ENCODE measurements at places on chromosomes 16 and 17.

GRCh38 chr16:77212741-77213541 lies 13.7 kb downstream of the SYCE1L start:
- DNase-seq = peak; percentile 52

GRCh38 chr16:52492789-52493357 lies 54.1 kb downstream of the TOX3 start:
- no peak for DNase-seq

- DNase-seq = no peak
Measured at GRCh38 chr17:38590988-38591758, 14.6 kb downstream of the SRCIN1 start.

- DNase-seq = peak; percentile 66
Measured at GRCh38 chr17:2064980-2065785, 10.3 kb downstream of the HIC1 start.

GRCh38 chr17:27488231-27488630 lies 32.0 kb downstream of the KSR1 start:
- DNase-seq = no peak

- no peak for DNase-seq
Measured at GRCh38 chr17:9902120-9902519, 3.0 kb downstream of the RCVRN start.

- no peak for DNase-seq
Measured at GRCh38 chr16:5205361-5206040, 107.9 kb upstream of the EEF2KMT start.

DNA sequence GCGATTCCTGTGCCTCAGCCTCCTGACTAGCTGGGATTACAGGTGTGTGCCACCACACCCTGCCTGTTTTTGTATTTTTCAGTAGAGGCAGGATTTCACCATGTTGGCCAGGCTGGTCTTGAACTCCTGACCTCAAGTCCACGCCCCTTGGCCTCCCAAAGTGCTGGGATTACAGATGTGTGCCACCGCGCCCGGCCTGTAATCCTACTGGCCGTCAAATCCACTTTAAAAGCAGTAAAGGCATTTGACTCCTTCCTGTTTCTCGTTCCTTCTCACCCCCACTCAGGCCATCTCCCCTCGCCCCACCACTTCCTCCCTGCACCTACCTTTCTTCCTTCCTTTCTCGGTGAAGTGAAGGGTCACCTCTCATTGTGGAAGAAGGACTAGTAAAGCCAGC lies 69.4 kb upstream of the CREBBP start:
- DNase-seq = no peak

- DNase-seq = no peak
Measured at GRCh38 chr16:30740364-30741251, 7.6 kb upstream of the PHKG2 start.

GRCh38 chr17:7841396-7841914 lies 7.4 kb downstream of the KDM6B start:
- DNase-seq = peak; percentile 83

GRCh38 chr17:66966704-66967418 lies 2.4 kb downstream of the CACNG4 start:
- DNase-seq = no peak

GRCh38 chr16:23987443-23987842 lies 151.7 kb downstream of the PRKCB start:
- DNase-seq = no peak

DNA sequence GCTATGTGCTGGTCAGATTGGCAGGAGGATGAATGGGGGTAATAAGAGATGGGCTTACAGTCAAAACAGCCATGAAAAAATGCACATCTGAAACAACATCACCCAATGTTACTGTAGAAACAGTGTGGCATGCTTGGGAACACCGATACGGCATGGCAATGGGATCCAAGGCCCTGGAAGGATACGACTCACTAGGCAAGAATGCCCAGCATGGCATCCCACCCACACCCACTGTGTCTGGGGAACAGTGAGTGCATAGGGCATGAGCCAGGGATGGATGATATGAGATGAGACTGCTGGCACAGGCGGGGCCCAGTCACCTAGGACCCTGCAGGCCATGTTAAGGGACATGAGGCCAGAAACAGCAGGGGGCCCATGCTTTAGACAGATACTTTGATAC lies 11.5 kb downstream of the TRIM25 start:
- DNase-seq = no peak

DNA sequence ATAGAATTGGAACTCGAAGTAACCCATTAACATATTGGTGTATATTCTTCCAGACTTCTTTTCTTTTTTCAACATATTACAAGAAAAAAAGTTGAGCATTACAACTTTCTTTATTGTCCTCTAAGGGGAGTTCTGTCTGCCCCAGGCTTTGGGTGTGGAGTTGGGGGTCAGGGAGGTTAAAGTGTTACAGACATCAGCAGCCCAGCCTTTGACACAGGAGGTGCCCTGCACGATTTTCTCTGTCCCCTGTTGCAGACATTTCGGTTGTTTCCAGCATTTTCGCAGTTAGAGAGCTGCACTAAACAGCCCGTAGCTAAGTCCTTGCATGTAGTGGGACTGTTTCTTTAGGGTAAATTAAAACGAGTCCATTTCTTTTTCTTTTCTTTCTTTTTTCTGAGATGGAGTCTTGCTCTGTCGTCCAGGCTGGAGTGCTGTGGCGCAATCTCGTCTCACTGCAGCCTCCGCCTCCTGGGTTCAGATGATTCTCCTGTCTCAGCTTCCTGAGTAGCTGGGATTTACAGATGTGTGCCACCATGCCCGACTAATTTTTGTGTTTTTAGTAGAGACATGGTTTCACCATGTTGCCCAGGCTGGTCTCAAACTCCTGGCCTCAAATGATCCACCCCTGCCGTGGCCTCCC lies 13.4 kb upstream of the ADCY7 start:
- no peak for DNase-seq

DNA sequence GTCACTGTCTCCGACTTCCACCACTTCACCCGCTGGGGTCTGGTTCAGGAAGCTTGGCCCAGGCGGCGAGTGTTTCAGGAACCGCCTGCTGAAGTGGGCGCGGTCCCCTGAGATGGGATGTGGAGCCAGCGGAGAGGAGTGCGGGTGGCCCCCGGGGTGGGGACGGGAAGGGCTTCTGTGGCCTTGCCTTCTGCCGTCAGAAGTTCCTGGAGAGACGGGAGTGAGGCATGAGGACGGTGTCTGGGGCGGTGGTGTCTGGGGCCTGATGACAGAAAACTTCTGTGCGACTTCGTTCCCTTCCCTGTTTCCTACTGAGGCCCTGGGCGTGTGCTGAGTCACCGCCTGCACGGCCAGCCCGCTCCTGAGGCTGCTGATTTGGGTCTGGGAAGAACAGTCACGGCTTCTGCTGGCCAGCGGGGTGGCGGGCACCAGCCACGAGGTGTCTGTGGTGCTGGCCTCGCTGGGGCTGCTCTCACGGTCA lies 12.3 kb upstream of the NLRC3 start:
- DNase-seq = no peak

DNA sequence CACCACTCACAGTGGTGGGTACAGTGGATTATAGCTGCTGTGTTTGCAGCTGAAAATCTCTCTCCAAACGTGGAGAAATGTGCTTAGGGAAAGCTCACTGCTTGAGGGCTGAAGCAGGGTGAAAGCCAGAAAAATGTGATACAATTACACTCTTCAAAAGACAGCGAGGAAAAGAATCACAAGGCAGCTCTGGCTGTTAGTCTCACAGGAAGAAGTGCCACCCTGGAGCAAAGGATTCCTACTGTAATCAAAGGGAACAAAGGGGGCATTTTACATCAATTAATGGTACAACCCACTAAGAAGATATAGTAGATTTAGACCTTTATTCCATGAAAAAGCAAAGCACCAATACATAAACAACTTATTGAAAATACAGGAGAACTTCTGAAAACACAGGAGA lies 48.1 kb upstream of the IRX5 start:
- no peak for DNase-seq

- DNase-seq = no peak
Measured at GRCh38 chr16:69013991-69014390, 91.5 kb upstream of the HAS3 start.

DNA sequence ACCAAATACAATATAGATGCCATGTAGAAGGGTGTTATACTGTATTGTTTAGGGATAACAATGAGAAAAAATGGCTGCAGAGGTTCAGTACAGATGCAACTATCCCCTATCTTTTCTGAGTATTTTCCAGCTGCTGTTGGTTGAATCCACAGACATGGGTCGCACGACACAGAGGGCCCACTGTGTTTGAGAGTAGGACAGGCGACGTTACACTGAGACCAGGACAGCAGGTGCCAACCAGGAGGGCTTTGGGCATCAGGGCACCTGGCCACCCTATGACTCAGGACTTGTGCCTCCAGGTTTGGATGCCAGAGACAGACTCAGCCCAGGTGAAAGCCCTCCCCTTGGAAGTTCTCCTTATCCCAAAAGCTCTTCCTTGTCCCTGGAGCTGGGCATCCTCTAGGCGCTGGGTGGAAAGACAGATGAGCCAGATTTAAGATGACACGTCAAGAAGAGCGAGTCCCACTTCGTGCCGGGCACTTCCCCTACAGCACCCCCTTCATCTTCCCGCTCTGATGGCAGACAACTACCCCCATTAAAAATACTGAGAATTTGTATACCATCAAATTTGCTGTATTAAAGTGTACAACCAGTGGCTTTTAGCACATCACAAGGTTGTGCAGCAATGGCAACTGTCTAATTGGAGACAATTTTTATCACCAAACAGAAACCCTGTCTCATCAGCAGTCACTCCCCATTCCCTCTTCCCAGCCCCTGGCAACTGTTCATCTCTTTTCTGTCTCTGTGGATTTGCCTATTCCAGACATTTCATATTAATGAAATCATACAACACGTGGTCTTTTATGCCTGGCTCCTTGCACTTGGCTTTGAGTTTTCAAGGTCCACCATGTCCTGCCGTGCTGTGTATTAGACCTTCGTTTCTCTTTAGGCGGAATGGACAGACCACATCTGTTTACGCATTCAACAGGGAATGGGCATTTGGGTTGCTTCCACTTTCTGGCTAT lies 30.6 kb downstream of the TNFRSF13B start:
- no peak for DNase-seq

DNA sequence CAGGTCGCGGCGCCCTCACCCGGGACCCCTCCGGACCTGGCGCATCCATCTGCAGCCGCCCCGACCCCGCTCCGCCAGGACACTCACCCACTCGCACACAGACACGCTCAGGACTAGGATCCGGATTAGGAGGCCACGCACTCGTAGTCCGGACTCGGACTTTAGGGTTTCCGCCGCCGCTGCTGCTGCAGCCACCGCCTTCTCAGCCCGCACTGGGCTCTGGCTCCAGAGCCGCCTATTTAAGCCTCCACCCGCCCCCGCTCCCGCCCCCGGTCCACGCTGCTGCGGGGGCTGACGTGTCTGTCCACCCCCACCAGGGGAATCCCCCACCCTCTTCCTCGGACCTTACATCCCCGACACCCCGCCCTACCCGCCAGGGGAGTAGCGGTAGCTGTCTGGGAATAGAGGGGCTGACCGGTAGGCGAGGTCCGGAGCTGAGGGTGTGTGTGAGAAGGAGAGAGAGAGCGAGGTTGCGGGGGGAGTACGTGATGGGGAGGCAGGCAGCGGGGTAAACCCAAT lies at the start of gene RRAD:
Gene RRAD (minus strand): TSS at position 214 of the 519 bp plus-strand sequence. CDS start 356 bp downstream, outside the sequence.
- no peak for DNase-seq

DNA sequence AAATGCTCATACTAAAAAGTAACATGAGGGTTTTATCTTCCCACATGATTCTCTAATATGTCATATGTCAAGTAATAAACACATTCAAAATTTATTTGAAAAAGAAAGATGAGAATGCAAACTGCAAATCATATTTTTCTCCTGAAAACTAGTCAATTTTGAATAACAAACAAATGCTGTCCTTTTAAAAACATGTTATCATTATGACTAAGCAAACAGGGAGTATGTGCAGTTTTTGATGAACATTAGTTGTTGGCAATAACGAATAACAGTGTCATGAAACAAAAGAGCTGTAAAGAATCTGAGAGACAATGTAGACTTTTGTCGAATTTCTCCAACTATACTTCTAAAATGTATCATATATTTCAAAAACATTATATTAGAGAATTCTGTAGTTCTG lies 34.8 kb downstream of the RPGRIP1L start:
- DNase-seq = no peak

- DNase-seq = no peak
Measured at GRCh38 chr16:3266873-3267537, 10.6 kb upstream of the MEFV start.

DNA sequence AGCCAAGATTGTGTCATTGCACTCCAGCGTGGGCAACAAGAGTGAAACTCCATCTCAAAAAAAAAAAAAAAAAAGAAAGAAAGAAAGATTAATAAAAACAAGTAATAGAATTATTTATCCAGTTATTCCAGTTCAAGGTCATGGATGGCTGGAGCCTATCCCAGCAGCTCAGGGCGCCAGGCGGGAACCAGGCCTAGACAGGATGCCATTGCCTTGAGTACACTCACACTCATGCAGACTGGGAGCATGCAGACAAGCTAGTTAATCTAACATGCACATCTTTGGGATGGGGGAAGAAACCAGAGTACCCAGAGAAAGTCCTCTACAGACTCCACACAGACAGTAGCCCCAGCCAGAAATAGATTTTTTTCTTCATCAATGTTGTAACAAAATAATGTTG lies 17.9 kb downstream of the PDP2 start:
- DNase-seq = no peak

GRCh38 chr17:80453998-80454556 lies 22.3 kb downstream of the NPTX1 start:
- no peak for DNase-seq

GRCh38 chr17:50685334-50685665 lies 22.4 kb downstream of the ANKRD40 start:
- no peak for DNase-seq

- no peak for DNase-seq
Measured at GRCh38 chr16:48318630-48319029, 66.6 kb downstream of the SIAH1 start.

DNA sequence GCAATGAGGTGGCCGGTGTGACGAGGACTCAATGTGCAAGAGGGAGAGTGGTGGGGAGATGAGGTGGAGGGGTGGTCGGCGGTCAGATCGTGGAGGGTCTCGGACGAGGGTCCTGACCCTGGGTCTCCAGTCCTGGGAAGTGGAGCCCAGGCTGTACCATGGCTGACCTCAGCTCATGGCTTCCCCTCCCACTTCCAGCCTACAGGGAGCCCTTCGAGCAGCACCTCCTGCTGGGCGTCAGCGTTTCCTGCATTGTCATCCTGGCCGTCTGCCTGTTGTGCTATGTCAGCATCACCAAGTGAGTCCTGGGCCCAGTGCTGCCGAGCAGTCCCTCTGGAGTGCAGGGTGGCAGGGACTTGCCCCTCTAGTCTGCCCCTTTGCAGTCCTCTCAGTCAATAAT lies 41.8 kb downstream of the IL4R start:
- peak; percentile 32 for DNase-seq

- no peak for DNase-seq
Measured at GRCh38 chr16:83969771-83970429, 1.9 kb downstream of the NECAB2 start.

DNA sequence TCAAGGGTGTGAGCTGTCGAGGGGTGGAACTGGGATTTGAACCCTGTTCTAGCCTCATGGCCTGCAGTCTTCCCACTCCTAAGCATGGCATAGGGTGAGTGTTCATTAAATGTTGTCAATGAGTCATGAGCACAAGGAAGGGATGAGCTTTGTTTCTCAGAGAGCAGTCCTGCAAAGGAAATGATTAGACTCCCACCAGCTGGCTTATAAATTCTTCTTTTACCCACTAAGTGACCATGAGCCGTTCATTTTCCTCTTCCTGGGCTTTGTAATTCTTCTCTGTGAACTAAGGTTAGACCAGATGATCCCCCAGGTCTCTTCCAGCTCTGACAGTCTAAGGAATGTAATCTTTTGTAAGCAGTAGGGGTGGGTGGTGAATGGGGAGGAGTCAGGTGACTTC lies 47.9 kb upstream of the HNF1B start:
- no peak for DNase-seq

GRCh38 chr16:54115558-54115957 lies 171.0 kb downstream of the IRX3 start:
- no peak for DNase-seq

GRCh38 chr17:8991514-8992285 lies 26.2 kb upstream of the PIK3R5 start:
- peak; percentile 70 for DNase-seq
